ENCODE measurements at places on chromosomes 3 and 15.

DNA sequence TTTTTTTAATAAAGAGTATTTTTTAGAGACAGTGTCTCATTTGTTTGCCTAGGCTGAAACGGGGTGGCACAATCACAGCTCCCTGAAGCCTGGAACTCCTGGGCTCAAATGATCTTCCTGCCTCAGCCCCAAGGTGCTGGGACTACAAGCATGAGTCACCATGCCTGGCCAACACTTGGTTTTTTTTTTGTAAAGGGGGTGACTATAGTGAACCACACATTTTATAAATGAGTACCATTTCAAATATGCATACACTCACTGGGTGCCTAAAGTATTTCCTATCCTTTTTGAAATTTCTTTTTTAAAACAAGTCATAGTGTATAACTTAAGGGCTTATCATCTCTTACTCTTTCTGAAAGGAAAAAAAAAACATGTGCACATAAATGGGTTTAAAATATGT lies 325.2 kb upstream of the MEIS2 start:
- no peak for DNase-seq

GRCh38 chr3:130480736-130481135 lies 36.2 kb upstream of the COL6A6 start:
- peak; percentile 35 for DNase-seq

GRCh38 chr15:52028431-52029093 lies 9.5 kb downstream of the MAPK6 start:
- no peak for DNase-seq

GRCh38 chr3:153028381-153028780 lies 133.6 kb upstream of the RAP2B start:
- no peak for DNase-seq

GRCh38 chr3:45682786-45683185 lies 6.4 kb upstream of the SACM1L start:
- DNase-seq: no peak

DNA sequence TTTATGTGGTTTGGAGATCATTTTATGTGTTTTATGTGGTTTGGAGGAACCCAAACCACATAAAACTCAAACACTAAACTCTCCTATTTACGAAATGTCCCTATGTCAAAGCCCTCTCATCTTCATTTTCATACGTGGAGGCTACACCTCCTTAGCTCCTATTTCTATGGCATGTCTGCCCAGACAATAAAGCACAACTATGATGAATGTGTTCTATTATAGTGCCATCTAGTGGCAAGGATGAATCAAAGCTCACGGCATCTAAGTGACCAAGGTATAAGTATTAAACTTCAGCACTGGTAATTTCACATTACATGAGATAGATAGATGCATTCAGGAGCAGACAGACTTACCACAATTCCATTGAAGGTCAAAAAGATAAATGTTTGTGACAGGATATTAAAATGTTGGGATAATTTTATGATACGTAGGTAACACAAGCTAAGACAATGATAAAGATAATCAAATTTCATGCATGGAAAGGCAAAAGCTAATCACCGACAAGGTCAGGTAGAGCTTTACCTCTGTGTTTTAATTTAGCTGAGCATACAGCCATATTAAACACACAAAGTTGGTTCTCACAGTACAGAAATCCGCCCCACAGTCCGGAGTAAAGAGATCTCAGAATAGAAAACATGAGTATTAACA lies 130.6 kb upstream of the FHIT start:
- DNase-seq: peak; percentile 68

GRCh38 chr3:55406696-55407425 lies 80.2 kb downstream of the WNT5A start:
- no peak for DNase-seq

GRCh38 chr3:147521646-147522045 lies 112.5 kb downstream of the ZIC1 start:
- no peak for DNase-seq

GRCh38 chr3:180409170-180409569 lies 192.8 kb upstream of the TTC14 start:
- peak; percentile 43 for DNase-seq

DNA sequence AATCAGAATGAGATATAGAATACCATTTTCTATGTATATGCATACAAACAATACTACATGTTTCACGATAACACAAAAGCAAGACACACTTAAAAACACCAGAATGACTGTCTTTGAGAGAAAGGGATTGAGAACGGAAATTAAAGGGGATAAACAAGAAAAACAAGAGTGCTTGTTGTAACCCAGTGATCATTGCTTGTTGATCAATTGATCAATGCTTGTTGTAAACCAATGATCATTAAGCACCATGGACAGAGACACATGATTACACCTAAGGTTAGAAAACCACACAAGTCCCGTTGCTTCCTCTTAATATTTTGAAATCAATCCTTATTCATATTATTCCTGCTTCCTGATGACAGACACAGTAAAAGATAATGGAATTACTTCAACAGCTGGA lies 1.1 kb upstream of the OR4F15 start:
- DNase-seq: peak; percentile 23

DNA sequence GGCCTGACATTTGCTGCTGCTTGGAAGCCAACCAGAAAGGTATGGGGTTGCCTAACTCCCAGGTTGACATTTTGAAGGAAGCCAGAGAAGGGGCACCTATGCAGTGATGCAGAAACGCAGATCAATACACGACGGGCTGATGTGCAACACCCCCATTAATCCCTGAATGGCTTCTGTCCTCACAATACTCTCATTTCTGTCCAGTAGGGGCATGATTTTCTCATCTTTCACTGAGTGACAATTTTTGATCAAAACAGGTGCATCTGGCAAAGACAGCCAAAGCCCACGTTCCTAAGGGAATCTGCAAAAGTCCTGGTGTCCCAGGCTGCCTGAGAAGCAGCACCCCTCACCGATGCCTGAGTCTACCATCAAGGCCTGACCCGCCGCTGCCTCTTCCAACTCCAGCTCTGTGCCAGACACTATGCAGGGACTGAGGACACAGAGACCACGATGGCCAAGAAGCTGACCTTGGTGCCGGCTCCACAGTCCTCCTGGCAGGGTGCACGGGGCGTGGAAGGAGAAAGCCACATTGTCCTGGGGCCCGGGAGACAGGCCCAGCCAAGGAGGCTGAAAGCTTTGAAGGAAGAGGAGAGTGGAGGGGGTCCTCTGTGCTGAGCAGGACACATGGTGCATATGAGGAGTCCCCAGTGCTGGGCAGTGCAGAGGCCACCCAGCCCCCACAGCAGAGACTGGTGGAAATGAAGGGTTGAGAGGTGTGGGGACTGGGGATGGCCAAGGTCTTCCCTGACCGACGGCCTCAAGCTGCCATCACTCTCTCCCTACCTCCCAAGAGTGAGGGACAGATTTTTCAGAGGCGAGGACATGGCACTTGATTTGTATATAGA lies 159.6 kb downstream of the NUP210 start:
- no peak for DNase-seq

GRCh38 chr3:132381348-132381944 lies 35.9 kb upstream of the DNAJC13 start:
- no peak for DNase-seq

- DNase-seq: no peak
Measured at GRCh38 chr3:196987022-196987421, 18.4 kb upstream of the PIGZ start.

GRCh38 chr3:32109256-32109655 lies 2.8 kb downstream of the GPD1L start:
- peak; percentile 26 for DNase-seq

DNA sequence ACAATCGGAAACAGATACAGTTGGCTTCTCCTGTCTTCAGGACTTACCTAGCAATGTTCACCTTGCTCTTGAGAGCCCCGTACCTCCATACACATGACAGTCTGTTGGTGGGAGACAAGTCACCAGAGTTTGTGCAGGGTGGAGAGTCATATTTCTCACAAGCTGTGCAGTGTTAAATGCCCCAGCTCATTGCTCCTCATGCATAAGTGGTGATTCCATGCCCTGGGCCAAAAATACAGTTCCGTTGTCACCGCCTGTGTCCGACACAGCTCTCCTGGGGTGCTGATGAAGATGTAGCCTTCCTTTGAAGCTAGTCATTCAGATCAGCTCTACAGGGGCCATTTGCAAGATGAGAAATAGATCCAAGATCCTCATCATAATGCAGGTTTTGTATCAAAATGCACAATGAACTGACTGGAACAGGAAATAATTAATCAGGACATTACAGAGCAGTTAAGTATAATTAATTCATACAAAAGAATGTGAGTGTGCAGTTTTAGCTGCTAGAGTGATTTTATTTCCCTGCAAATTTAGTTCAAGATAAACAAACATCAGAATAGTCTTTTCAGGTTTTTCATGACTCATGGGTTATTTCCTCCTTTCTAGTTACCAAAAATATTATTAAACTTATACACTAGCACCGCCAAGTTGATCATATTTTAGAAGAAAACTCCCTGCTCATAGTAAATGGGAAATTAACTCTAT lies 66.5 kb downstream of the CD47 start:
- DNase-seq: peak; percentile 45

DNA sequence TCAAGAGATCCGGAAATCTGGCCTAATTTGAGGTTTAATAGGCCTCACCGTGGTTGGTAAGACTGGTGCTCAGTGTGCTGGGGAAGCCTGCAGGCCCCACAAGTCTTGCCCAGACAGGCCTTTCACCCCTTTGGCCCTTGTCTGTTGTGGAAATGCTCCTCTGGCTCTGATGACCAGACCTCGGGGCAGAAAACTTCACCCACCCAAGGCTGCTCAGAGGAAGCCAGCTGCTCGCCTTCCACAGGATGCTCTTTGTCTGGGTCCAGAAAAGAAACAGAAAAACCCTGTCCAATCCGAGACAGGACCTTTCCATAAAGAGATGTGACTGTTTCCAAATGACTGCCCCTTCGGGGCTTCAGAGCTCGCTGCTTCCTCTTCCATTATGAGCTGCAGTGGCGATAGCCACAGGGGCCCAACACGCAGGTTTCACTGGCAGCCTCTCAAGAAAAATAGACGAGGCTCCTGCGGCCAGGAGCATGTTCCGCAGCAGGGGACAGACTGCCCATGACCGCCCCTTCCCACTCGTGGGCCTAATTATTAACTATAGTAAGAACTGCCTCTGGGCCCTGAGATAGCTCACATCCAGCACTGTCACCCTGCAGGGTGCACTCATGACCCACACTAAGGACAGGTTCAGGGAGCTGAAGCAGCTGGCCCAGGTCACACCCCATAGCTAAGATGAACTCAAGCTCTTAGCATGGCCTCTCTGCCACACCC lies 6.8 kb upstream of the SNX22 start:
- peak; percentile 31 for DNase-seq

DNA sequence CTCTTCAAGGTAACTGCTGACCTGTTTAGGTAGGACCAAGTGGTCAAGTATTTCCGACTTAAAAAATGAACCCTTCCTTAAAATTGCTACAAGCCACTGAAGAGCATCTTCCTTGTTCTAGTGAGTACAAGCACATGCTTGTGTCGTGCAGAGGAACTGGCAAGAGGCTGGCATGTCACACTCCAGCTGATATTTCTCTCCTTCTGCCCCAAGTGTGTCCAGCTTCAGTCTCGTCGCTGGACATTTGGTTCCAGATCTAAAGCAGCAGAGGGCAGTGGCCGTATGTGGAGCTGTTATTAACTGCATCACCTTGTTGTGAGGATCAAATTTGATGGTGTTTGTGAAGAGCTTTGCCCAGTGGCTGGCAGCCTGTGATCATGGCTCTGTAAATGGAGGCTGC lies 10.0 kb downstream of the RBP2 start:
- no peak for DNase-seq

GRCh38 chr15:76382987-76383728 lies 46.6 kb downstream of the ISL2 start:
- DNase-seq: no peak

DNA sequence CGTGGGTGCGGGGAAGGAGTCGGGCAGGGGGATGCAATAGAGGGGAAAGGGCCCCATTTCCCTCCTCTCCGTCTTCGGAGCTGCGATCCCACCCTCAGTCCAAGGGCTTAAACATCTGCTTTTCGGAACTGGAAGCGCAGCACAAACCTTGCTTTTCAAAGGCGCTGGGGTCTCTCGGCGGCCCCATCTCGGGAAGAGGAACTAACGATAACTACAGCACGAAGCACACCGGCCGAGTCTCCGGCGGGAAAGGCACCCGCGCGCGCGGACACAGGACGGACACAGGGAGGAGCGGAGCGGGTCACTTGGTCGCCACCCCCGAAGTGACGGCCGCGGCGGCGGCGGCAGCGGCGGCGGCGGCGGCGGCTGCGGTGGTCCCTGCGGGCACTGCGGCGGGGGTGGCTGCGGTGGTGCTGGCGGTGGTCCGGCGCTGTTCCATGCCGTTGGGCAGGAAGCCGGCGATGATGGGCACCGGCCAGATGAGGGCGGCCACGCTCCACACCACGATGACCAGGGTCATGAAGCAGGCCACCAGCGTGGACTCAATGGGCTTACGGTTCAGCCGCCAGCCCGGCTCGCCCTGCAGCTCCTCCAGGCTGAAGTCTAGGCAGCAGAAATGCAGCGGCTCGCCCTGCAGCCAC lies 1.1 kb downstream of the TMEM158 start:
- peak; percentile 73 for DNase-seq

DNA sequence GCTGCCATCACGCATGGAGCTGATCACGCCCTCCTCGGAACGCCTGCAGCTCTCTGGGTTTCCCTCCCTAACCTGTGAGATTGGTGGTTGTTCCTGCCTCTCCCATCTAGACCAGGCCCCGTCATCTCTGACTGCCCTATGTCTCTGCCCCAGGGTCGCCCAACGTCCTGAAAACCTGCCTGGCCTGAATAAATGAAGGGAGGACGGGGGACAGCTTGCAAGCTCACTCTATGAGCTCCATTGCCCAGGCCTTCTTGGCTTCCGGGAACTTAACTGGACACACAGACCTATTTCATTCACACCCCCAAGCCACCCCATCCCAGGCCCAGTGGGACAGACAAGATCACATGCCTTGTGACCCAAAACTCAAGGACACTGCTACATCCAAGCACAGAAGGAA lies 274.2 kb downstream of the XXYLT1 start:
- no peak for DNase-seq

DNA sequence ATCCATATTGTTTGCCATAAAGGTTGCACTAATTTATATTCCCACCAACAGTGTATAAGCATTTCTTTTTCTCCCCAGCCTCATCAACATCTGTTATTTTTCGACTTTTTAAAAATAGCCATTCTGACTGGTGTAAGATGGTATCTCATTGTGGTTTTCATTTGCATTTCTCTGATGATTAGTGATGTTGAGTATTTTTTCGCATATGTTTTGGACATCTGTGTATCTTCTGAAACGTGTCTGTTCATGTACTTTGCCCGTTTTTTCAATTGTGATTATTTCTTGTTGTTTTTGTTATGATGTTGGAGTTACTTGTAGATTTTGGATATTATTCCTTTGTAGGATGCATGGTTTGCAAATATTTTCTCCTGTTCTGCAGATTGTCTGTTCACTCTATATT lies 46.5 kb downstream of the TP63 start:
- no peak for DNase-seq

DNA sequence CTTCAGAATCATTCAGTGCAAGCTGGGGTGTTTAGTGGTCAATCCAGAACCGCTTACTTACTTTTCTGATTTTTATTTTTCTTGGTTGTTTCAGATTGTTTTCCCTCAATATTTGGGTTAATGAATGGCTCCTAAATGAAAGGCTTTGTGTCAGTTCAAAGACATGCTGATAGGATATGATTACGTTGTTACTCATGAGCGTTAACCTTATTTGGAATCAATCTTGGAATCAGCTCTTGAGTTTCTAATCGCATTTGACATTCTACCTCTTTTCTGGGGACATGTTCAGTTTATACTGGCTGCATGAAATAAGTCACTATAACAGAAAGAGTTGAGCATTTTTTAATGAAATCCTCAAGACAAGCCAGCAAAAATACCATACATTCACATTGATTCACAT lies 50.2 kb downstream of the ATP11B start:
- DNase-seq: peak; percentile 27

Measured in kidney tubule cell (primary cell).